Osteocyte (in vitro differentiated cells): ENCODE measurements at places on chromosomes 12 and 14. TPM values are rescaled to one million over a fixed set of nuclear protein-coding genes. Genes with fewer than 3 reads are reported as not detected.

Gene SLC5A8
- not detected in 2 replicates for total RNA-seq

Gene PTGER2
- 2.1 and 2.4 TPM in 2 replicates for total RNA-seq

Gene ART4
- total RNA-seq: not detected in 2 replicates

Gene TAS2R10
- 0.84 and 1.5 TPM in 2 replicates for total RNA-seq

GRCh38 chr12:100372853-100373640, 16.2 kb downstream of the SLC17A8 start:
- DNase-seq: no peak

- DNase-seq: no peak
These were observed 92.5 kb upstream of the RFX4 start for GRCh38 chr12:106490264-106490663.

GRCh38 chr14:67567654-67568053, 32.4 kb downstream of the PIGH start:
- DNase-seq: no peak

DNA sequence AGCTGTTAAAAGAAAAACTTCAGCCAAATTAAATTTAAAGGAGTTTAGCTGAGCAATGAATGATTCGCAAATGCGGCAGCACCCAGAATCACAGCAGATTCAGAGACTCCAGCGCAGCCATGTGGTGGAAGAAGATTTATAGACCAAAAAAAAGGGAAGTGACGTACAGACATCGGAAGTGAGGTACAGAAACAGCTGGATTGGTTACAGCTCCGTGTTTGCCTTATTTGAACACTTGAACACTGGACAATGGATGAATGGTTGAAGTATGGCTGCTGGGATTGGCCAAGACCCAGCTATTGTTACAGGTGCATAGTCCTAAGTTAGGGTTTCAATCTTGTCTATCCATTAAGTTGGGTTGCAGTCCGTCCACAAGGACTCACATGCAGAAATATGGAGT, 42.6 kb downstream of the GALNT8 start:
- DNase-seq: no peak

- DNase-seq: no peak
These were observed at the start of gene KIF26A for GRCh38 chr14:104138098-104138717. TSS of gene KIF26A (plus strand) at chr14:104138587. CDS start at chr14:104138723, 136 bp downstream.

GRCh38 chr12:50282721-50283228, 545 bp downstream of the LIMA1 start:
- DNase-seq: no peak

- no peak for DNase-seq
These were observed 11.0 kb downstream of the ARHGDIB start for GRCh38 chr12:14950421-14950820.

DNA sequence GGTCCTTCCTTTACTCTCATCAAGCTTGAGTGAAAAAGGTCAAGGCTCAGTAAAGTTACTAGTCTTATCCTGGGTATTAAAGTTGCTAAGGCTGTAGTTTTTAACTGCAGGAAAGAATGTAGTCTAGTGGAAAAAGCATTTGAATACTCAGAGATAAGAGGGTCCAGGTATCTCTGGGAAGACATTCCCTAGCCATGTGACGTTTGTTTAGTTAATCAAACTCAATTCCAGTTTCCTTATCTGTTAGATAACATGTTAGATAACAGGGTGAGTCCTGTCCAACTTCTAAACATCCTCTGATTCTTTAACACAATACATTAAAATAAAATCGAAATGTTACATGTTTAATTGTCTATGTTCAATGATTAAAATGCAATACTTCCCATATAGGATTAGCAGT, 720.7 kb upstream of the LMO3 start:
- no peak for DNase-seq

DNA sequence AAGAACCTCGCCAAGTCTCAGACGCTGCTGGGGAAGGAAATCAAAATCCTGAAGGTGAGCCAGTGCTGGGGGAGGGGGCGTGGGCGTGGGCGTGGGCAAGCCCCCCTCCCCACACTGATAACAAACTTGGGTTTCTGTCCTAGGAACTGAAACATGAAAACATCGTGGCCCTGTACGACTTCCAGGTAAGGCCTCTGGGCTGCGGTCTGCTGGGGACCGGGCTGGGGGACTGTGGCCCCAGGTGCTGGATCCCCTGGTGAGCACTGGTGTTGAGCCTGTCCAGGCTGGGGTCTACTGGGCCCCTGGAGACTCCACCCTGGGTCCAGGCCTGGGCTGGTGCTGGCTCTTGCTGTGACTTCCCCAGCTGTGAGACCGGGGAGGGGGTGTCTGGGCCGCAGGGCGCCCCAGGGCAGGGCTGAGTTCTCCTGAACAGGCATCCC, 1.2 kb downstream of the ULK1 start:
- no peak for DNase-seq

GRCh38 chr12:25518512-25518911, 34.6 kb downstream of the LMNTD1 start:
- DNase-seq: no peak

DNA sequence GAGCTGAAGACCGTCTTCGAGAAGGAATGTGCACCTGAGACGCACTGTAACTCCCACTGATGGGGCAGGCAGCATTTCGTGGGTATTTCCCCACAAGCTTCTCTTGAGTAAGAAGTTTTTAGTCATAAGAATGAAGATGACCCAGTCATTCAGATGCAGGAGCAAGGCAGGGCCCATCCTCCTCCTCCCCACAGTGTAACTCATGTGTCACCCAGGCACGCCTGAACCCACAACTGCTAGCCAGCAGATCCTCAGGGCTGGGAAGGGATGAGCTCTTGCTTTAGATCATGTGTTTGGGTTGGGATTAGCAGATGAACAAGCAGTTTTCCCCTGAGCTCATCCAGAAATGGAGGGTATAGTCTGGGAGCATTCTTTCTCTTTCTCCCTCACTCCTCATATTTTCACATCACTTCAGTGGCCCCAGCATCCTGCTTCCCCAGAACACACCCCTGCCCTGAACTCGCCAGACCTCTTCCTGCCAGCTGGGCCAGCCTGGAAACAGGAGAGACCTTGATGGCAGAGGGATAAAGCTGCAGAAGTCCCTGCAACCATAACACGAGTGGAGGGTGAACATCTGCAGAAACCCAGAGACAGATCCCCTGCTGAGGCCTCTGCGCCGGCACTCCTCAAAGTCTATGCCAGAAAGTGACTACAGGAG, 73.3 kb downstream of the B4GALNT3 start:
- DNase-seq: no peak

GRCh38 chr12:11693601-11694000, 44.1 kb downstream of the ETV6 start:
- no peak for DNase-seq

DNA sequence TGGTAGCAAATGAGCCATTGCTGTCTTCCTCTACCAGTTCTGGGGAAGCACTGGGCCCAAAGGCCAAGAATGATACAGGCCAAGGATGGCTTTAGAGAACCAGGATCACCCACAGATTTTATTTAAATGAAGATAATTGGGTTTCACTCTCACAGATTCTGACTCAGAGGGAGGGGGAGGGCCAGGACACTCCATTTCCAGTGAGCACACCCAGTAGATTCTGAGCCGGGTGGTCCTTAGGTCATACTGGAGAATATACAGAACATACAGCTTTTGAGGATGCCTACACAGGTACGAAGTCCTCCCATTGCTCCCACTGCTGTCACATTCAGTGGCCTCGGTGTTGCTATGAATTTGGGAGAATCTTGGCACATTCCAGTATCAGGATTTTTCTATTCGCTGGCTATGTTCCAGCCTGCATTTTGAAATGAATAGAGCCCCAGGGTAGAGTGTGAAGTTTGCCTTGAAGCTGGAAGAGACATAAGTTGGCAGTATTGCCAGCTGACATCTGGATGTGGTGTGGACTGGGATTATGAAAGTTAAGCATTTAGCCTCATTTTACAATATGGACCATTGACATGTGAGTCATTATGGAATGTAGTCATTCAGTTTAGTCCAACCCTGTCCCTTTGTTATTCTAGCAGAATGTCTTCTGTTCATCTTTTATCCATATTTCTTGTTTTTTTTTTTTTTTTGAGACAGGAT, 45.8 kb upstream of the POC1B start:
- no peak for DNase-seq

GRCh38 chr12:88866881-88867280, 286.6 kb upstream of the KITLG start:
- DNase-seq: no peak

DNA sequence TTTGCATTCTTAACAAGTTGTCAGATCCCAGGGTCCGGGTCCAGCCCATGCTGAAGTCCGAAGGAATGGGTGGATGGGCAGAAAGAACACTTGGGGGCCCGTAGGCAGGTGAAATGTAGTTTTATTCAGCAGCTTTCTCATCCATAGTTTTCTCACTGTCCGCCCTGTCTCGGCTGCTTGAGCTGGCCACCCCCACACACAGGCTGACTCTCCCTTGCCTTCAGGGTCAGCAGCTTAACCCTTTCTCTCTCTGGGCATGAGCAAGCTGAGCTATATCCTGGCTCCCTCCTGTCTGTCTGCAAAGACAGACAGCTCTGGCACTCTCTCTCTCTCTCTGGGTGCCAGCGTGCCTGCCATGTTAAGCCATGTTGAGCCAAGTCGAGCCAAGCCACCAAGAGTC, 163.9 kb downstream of the PTCSC3 start:
- no peak for DNase-seq

DNA sequence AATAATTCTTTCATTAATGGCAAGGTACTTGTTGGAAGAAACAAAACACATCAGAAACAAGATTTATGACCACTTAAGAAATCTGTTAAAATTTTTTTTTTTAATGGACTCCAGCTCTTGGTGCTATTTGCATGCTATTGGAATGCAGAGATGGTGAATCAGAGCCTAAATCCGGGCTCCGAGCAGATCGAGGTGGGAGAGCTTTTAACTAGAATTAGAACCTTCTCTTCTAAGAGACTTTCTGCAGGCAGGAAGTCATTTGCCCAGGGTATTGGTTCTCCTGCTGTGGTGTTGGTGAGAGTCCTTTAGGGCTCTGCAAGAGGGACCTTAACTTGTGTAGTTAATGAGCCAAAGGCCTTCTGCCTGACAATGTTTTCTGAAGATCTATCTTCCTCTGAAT, 419.4 kb downstream of the SNAPC1 start:
- no peak for DNase-seq

DNA sequence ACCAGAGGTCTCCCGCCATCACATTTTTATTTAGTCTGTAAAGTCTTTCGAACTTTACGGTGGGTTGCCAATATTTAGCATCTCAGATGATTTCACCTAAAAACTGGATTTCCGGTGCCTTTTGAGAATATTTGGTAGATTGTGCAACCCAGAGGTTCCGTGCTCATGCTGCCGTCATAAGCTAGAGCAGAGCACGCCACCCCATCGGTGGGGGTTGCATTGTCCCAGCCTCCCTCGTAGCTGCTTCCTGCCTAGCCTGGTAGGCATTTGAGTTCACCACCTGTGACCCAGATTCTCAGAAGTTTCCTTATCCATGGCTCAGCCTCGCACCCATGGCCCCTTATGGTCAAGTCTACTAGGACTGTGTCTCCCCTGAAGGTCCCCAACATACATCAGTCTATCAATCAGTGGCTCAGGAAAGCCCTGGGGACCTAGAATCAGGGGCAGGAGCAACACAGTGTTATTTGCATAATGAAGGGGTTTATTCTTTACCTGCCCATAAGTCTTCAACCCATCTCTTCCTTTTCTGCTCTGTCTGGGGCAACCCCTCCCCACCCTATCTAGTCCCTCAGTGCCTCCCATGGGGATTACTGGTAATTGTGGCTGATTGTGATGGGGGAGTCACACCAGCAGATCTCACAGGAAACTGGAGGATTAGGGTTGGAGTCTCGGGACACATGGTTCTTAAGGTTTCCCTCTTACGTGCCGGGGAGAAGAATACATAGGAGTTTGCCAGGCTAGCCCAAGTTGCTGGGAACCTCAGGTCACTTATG, 152.3 kb downstream of the PHETA1 start:
- no peak for DNase-seq

- no peak for DNase-seq
These were observed 183.0 kb downstream of the ERC1 start for GRCh38 chr12:1173781-1174617.

GRCh38 chr12:129009833-129010622, 156.8 kb downstream of the GLT1D1 start:
- DNase-seq: no peak

DNA sequence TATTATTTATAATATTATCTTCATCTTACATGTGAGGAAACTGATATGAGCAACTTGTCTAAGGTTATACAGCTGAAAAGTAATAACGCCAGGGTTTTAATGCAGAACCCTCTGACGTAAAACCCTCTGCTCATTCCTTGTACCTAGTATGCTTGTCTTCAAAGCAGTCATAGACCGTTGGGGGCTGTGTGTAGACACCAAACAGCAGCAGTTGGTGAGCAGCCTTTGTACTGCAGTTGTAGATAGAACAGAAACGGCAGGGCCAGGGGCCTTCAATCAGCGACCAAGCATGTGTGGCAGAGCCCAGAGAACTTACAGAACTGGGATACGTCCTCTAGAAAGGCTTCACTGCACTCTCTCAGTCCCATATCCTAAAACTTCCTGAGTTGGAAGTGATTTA, 28.1 kb downstream of the EVL start:
- no peak for DNase-seq

- DNase-seq: no peak
These were observed 67.1 kb downstream of the NOC4L start for GRCh38 chr12:132211326-132211725.

DNA sequence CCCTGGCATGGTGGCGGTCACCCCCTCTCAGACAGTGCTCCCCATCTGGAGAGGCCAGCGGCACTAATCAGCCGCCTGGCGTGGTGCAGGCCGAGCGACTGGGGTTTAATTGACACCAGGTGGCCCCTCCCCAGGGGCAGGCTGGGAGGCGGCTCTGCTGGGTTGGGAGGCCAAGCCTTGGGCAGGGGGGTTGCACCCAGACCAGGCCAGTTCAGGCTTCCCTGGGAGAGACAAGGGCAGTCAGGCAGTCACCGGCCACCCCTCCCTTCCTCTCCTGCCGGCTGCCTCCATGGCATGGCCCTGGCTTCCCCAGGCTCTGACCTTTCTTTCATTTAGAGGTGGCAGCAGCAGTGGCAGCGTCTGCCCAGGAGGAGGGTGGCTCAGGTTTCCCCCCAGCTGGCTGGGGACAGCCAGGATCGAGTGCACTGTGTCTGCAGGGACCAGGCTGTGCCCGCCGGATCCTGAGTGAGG, 78.1 kb upstream of the NOS1 start:
- no peak for DNase-seq

DNA sequence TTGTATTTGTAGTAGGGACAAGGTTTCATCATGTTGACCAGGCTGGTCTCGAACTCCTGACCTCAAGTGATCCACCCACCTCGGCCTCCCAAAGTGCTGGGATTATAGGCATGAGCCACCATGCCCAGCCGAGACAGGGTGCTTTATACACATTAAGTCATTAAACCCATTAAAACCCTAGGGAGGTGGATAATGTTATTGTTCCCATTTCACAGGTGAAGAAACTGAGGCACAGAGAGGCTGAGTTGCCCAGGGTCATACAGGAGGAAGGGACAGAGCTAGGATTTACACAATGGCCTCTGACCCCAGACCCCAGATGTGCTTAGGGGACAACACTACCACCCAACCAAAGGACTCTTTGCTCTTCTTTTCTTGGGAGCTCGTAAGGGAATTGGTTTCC, 51.0 kb upstream of the RIN3 start:
- peak; percentile 15 for DNase-seq

- no peak for DNase-seq
These were observed 282.4 kb upstream of the RTL1 start for GRCh38 chr14:101185946-101186345.
